GDM1 (cell line): ENCODE measurements at places on chromosomes 2 and 18.

DNA sequence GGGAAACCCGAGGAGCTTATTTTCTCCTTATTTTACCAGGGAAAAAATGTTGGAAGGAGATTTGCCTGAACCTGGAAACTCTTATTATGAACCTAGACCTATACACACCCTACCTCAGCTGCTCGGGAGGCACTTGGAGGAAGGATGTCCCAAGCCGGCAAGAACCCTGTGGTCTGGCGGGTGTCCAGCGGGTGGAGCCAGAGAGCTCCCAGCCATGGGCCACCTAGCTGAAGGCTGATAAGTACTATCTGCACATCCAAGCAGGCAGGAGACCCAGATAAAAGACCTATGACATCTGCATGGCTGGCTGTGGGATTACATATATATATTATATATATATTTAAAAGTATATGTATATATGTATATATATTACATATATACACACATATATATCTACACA lies 1.1 kb upstream of the SLC14A1 start:
- DNase-seq = peak; percentile 64

DNA sequence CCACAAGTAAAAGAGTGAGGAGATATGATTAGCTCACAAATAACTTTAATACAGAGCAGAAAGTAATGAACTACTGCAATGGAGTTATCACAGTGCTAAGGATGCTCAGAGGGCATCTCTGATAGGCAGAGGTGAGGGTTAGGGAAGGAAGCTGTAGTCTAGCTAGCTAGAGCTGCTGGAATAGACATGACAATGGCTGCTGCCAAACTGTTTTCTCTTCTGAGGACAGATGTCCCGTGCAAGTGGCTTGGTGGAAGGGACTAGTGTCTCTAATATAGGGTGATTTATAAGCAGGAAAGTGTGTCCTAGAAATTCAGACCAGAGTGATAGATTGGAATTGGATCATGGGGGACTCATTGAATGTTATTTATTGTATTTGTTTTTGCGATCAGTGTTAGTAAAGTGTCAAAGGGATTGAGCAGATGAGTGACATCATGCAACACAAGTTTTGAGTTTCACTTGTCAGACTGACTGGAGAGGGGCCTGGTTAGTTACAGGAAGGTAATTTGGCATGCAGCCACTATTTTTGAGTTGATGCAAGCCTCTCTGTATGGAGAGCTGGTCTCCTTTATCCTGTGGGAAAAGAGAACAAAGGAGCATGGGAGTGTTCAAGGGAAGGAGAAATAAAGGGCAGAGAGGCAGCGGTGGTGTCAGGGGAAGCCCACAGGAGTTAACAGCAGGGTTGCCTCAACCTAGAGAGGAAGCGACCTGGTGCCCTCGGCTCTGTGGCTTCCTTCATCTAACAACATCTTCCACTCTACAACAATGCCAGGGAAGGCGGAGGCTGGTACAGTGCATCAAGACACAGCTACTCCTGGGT lies 1.9 kb downstream of the CTLA4 start:
- DNase-seq = no peak

DNA sequence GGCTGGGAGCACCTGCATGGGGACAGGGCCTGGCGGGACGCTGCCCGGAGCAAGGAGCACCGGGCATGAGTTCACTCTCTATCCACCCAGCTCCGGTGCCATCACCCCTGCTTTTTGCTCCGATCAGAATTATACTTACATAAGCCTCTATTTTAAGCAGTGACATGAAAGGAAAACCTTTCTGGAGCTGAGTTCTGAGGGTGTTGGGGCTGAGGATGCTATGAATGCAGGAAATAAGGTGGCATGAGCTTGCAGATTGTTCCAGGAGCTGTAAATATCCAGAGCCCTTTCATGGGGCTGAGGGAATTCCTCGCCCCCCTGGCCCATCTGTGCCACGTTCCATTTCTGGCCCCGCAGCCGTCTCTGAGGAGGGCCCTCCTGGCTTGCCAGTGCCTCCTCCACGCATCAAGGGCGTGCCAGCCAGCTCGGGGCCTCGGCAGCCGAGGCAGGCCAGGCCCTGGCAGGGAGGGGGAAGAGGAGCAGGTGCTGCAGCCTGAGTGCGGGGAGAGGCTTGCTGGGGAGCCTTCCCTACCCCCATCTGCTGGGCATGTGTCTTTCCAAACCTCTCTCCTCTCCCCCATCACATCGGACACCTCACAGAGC lies 91.7 kb upstream of the MCFD2 start:
- no peak for DNase-seq

- DNase-seq = no peak
Observed at GRCh38 chr18:61892683-61893308, at the start of gene RNF152. RNF152 (minus strand) TSS chr18:61893007; CDS start chr18:61816463, 76,544 bp downstream.

- peak; percentile 27 for DNase-seq
Observed at GRCh38 chr2:74835831-74836674, 2.1 kb downstream of the HK2 start.

GRCh38 chr2:1055014-1055595 lies 104.5 kb downstream of the SNTG2 start:
- DNase-seq = no peak

GRCh38 chr2:12271589-12271984 lies 445.1 kb upstream of the TRIB2 start:
- DNase-seq = no peak

- DNase-seq = no peak
Observed at GRCh38 chr2:39138837-39139211, 18.0 kb upstream of the SOS1 start.

DNA sequence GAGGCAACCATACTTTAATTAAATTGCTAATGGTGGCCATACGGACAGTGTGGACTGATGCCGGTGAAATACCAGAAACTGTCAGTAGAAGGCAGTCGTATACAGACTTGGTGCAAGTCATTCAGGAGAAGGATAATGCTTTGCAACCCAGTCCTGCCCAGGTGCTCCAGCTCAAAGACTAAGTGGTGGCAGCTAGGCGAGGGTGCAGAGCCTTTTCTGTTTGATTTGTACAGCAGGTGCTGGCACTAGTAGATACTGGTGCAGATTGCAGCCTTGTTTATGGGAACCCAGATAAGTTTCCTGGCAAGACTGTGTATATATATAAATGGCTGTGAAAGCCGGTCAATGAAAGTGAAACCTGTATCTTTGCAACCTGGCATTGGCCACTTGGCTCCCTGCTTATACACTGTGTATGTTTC lies 208.3 kb upstream of the SYT4 start:
- no peak for DNase-seq

DNA sequence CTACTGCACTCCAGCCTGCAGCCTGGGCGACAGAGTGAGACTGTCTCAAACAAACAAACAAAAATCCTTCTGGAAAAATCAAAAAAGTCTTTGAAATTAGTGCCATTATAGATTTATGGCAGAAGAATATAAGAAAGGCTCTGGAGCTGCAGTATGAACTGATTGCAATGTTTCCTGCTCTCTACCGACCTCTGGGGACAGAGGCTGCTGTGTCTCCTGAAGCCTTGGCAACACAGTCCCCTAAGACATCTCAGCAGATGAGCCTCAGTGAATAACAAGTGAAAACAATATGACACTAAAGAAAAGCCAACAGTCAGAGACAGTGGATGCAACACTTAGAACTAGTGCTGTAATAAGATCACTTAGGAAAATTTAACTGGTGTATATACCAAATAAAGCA lies 494.9 kb upstream of the LRATD1 start:
- DNase-seq = no peak

- no peak for DNase-seq
Observed at GRCh38 chr18:37525262-37525585, 40.4 kb downstream of the CELF4 start.

- DNase-seq = no peak
Observed at GRCh38 chr2:98532756-98533155, 75.6 kb downstream of the COA5 start.

- no peak for DNase-seq
Observed at GRCh38 chr18:63192126-63192884, 127.3 kb downstream of the BCL2 start.

GRCh38 chr18:62324917-62325805 lies at the start of gene TNFRSF11A:
TNFRSF11A (plus strand) TSS chr18:62325310; CDS start chr18:62325353, 43 bp downstream.
- DNase-seq = peak; percentile 31

DNA sequence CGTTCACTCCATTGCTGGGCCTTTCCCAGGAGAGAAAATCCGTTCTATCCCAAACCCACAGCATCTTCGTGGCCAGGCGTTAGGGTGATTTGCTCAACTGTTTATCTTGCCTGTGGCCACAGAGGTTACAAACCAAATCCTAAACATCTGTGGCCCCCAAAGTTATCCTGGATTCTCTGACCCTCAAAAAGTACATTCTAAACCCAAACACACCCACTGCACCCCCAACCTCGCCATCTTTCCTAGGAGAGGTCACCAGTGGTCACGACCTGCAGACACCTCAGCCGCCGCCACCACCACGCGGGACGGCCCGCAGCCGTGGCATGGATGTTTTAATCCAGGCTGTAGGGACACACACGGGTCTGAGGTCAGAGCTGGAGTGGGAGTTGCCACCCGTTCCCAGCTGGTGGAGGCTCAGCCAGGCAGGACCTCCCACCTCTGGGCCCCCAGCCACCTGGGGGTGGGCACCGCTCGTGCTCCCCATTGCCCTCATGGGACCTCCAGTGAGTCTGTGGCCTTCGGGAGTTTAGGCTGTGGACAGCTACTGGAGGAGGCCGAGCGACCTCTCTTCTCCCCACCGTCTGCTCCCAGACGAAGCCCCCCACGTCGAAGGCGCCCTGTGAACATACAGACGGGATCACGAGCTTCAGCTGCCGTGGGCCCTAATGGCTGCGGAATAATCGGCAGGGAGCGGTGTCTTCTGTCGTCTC lies 72.0 kb downstream of the KCNG2 start:
- DNase-seq = no peak

- no peak for DNase-seq
Observed at GRCh38 chr2:50769406-50770181, 262.3 kb downstream of the NRXN1 start.

- DNase-seq = no peak
Observed at GRCh38 chr18:59690996-59691395, 6.2 kb downstream of the CCBE1 start.

- DNase-seq = no peak
Observed at GRCh38 chr18:6811816-6812215, 82.3 kb downstream of the ARHGAP28 start.

DNA sequence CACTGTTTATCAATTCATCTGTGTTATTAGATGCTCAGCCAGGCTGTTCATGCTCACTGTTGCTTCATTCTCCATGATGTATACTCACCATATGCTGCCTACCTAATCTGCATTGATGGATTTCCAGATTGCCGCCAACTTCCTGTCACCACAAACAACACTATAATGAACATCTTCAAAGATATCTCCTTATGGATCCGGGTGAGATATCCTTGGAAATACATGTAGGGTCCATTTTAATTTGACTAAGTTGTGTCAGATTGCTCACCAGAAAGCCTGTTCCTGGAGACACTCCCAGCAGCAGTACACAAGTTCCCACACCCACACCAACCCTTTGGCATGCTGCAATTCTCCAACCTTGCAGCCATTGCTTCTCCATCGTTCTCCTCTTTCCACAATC lies 547.5 kb upstream of the TNP1 start:
- DNase-seq = no peak

- no peak for DNase-seq
Observed at GRCh38 chr2:163417596-163418337, 318.0 kb downstream of the FIGN start.

- DNase-seq = no peak
Observed at GRCh38 chr2:127413782-127414637, 4.2 kb upstream of the PROC start.

GRCh38 chr18:45849529-45849928 lies 24.1 kb downstream of the SIGLEC15 start:
- no peak for DNase-seq

DNA sequence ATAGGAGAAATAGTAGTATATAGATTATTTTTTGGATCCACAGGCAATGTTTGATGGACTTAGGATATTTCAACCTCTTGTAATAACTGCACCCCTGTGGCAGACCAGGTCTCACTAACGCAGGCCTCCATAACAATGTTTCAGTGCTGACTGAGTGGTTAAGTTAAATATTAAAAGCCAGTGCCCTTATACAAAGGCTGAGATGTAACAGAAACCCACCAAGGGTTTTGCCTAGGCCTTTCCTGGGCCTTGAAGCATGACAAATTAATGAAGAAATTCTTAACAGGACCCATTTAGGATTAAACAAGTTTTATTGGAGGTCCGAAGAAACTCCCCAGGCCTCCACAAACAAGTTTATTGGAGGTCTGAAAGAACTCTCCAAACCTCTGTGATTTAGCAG lies 1.6 kb upstream of the SUCLG1 start:
- no peak for DNase-seq

DNA sequence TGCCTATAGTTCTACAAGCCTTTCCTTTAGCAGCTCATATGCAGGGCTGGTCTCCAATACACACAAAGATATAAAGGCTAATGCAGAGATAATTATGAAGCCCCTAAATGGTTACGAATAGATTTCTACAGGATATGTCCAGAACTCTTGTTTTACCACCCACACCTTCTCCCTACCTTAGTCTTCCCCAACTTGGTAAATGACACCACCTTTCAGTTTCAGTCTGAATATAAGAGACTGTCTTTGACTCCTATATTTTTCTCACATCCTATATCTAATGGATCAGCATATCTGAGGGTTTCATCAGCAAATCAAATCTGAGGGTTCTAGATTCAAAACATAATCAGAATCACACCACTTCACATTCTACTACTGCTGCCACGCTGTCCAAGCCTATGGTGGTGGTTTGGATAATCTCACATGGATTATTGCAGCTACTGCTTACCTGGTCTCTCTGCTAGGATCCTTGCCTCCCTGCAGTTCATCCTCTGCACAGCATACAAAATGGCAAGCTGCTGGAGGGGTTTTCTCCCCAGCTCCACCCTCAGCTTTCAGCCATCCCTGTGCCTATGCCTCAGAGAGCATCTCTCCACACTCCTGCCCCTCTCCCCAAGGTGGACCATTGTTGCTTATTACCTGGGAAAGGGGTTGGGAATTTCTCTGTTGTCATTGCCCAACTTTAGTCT lies 178.0 kb upstream of the SPOPL start:
- no peak for DNase-seq

DNA sequence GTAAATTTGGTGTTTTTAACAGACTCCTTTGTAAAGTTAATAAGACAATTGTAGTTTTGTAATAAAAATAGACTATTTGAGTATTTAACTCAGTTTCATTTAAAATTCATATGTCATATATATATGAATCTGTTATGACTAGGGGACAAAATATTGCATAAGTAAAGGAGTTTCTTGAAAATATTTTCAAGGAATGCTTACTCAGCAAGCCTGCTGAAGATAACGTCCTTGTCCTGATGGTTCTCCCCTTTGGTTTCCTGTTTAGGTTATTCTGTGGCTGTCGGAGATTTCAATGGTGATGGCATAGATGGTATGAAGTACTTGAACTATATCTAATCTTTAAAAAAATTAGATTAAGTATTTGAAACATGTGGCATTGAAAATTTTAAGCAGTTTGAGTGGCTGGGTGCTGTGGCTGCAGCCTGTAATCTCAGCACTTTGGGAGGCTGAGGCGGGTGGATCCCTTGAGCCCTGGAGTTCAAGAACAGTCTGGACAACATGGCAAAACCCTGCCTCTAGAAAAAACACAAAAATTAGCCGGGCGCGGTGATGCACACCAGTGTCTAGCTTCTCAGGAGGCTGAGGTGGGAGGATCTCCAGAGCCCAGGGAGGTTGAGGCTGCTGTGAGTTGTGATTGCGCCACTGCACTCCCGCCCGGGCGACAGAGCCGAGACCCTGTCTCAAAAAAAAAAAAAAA lies 47.1 kb downstream of the ITGAV start:
- DNase-seq = no peak

GRCh38 chr2:169129703-169130243 lies 60.4 kb downstream of the DHRS9 start:
- no peak for DNase-seq
